ENCODE measurements at places on chromosomes 5 and 9.

DNA sequence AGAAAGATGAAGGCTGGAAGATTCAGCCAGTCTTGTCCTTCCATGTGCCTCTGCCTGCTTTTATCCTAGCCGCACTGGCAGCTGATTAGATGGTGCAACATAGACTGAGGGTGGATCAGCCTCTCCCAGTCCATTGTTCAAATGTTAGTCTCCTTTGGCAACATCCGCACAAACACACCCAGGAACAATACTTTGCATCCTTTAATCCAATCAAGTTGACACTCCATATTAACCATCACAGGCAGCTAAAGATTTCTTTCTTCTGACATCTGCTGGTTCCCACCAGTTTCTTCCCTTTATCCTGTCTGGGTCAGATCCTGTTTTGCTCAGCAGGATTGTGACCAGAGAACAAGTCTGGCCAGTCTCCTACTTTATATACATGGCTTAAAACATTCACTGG lies 276.5 kb upstream of the TYRP1 start:
- no peak for DNase-seq

DNA sequence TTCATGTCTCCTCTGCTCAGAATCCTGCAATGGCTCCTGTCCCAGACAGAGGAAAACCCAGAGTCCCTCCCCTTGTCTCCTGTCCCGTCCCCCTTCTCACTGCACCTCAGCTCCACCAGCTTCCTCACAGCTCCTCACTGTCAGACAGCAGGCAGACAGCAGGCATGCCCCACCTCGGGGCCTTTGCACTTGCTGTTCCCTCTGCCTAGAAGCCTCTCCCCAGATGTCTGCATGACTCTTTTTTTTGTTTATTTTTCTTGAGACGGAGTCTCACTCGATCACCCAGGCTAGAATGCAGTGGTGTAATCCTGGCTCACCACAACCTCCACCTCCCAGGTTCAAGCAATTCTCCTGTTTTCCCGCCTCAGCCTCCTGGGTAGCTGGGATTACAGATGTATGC lies 8.8 kb upstream of the SLC6A7 start:
- DNase-seq: no peak

DNA sequence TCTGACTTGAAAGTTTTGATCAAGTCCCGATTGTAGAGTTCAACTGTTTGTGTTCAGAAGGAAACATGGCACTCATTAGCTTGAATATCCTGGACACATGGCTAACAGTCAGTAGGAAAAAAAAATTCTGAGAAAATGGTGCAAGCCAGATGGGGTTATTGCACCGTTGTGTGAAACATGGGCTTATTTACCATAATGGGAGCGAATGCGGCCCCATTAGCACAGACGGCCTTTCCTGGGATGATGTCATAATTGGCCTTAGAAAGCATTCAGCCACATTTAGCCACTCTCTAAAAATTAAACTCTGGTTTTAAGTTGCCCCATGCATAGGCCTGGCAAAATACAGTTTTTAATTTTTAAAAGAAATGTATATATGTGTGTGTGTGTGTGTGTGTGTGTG lies 112.1 kb downstream of the IRX2 start:
- no peak for DNase-seq

DNA sequence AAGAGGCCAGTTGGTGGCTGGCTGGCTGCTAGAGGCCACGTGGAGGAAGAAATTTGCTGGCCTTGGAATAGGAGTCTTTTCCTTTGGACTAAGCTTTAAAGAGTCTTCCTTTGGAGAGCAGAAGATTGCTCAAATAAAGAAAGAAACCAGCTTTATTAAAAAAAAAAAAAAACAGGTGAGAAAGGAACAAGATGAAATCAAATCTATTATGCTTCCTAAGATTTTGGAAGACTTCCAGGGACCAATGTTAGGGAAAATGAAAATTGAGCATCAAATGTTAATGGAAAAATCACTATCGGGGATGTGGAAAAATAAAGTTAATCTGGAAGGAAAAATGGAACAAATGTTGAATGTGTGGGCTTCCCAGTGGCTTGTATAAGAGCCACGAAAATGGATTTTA lies 153.1 kb downstream of the TTC39B start:
- no peak for DNase-seq
